Type B pancreatic cell (in vitro differentiated cells): ENCODE measurements at places on chromosomes 2 and 18. TPM values are rescaled to one million over a fixed set of nuclear protein-coding genes. Genes with fewer than 3 reads are reported as not detected.

Gene ELP2
- total RNA-seq, result 79.2 and 94.6 TPM in 2 replicates

Gene INHBB
- 4.9 and 7.5 TPM in 2 replicates for total RNA-seq

Gene ERCC3
- 43.4 and 52.9 TPM in 2 replicates for total RNA-seq

Gene ACKR3
- 43.6 and 44.6 TPM in 2 replicates for total RNA-seq

Gene EFR3B
- total RNA-seq, result 5.3 and 12.4 TPM in 2 replicates

Gene SERPINE2
- 23.0 and 37.4 TPM in 2 replicates for total RNA-seq

Gene C2orf80
- total RNA-seq, result not detected in 2 replicates

Gene MOCOS
- total RNA-seq, result 2.4 and 3.2 TPM in 2 replicates

Gene GRHL1
- total RNA-seq, result 37.4 and 120 TPM in 2 replicates

- DNase-seq, result no peak
Measured at GRCh38 chr2:162174746-162175145, 22.7 kb upstream of the GCG start.

DNA sequence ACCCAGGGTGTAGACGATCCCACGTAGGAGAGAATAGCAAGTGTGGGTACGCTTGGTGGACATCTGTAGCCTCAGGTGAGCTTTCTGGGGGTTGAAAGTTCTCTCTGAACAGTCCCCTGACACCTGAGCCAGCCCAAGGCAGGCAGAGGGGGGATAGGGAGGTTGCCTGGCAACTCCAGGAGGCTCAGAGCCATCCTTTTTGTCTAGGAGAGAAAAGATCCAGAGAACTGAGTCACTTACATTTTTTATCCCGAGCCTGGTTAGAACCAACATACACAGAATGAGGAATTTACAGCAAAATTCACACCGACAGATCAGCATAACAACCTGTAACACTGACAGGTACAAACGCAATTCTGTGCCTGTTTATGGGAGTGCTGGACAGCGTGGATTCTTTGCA, 113.2 kb downstream of the SH3BP4 start:
- DNase-seq, result no peak

GRCh38 chr2:40213619-40214018, 238.3 kb downstream of the SLC8A1 start:
- DNase-seq, result no peak

DNA sequence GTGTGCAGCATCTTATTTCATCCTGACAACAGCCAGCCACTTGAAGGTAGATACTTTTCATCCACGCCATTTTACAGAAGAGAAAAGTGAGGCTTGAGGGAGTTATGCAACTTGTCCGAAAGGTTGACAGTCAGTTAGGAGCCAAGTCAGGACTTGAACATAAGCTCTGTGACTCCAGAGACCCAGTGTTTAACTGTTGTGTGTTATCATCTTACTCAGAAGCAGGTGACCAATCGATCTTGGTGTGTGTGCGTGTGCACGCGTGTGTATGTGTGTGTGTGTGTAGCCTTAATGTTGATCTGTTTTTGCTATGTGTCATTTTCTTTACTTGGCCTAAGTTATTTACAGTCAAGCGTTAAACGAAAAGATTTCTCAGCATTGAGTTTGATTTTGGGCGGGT, 22.0 kb downstream of the DRC1 start:
- DNase-seq, result no peak

DNA sequence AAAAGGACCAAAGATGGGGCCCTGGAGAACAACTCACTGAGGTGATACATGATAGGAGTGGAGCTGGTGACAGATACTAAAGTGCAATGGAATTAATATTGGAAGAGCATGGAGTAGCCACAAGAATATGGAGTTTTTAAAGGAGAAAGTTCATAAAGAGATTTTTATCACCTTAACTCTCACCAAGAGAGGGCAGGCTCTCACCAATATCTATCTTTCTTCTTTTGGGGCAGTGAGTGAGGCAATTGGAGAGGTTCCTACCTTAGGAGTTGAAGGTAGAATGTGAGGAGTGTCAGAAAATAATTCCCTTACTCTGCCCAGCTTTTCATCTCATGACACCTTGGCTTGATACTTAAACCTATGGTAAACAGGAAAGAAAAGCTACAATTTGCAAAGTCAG, 233.7 kb upstream of the CWC22 start:
- no peak for DNase-seq

DNA sequence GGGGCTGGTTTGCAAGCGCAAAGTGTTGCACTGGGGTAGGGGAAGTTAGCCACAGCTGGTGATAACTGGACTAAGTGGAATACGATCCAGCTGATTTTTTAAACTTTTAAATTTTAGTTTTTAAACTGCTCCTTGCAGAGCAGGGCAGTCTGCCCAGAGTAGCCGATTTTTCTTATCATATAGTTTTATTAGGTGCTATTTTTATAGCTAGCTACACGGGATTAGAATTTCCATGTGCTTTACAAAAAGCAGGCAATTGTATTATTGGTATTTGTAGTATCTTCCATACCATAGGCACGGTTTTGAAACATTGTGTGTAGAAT, 9.6 kb downstream of the CPLX4 start:
- no peak for DNase-seq

GRCh38 chr2:8514796-8515758, 166.8 kb upstream of the ID2 start:
- DNase-seq, result no peak

- DNase-seq, result no peak
Measured at GRCh38 chr2:182554950-182555349, 128.1 kb upstream of the PDE1A start.

DNA sequence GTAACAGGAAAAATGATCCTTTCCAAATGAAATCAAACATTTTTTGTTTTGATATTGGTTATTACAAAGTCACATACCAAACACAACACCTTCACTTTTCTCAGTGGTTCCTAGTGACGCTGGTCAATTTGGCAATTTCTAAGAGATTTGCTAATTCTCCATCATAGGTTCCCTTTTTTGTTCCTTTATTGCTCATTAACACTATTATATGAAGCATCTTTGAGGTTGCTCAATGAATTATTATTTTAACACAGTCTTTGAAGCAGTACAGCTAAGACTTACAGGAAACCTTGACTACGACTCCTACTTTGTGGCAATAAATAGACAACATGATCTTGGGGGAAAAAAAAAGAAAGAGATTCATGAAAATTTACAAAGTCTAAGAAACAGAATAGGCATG, 152.2 kb upstream of the VRK2 start:
- DNase-seq, result no peak

DNA sequence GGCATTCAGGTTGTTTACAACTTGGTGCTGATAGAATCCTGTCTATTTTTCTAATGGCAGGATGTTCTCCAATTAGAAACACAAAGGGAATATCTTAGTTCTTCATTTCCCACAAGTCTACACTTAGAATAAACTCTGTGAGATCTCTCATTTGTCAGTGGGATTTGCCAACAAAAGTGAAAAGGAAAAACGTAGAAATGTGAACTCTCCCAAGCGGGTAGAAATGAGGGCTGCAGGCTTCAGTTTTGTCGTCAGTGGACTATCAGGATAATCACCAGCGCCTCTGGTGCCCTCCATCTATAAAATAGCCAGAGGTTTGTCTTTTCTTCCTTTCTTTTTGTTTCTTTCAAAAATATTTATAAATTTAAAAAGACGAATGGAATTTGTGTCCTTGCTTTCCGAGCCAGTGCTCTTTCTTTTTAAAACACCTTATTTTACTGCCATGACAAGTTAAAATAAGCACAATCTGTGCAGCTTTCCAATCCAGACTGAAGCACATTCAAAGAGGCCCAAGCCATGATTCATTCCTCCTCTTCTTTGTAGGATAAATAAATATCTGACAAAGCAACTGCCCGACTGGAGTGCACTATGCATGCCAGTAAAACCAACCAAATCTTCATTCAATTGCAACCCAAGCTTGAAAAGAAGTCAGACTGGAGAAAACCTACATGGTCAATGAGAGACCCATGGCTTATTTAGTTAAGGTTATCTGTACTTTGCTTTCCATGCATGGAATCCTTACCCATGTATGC, 185.8 kb downstream of the ANKRD44 start:
- no peak for DNase-seq

DNA sequence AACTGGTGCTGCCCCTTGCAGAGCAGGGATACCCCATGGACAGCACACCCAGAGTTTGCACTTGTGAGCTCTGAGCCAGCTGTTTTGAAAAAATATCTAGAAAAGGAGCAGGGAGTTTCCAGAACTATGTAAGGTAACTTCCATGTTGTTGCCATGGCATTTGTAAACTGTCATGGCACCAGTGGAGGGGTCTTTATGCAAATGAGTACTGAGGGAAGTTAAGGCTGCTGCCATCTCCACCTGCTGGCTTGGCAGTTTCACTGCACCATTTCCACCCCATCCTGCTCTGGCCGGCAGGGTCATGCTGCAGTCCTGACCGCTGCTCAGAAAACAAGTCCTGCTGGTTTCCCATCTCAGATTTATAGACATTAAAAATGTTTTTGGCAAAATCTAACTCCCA, 52.3 kb upstream of the SNTG2 start:
- no peak for DNase-seq

DNA sequence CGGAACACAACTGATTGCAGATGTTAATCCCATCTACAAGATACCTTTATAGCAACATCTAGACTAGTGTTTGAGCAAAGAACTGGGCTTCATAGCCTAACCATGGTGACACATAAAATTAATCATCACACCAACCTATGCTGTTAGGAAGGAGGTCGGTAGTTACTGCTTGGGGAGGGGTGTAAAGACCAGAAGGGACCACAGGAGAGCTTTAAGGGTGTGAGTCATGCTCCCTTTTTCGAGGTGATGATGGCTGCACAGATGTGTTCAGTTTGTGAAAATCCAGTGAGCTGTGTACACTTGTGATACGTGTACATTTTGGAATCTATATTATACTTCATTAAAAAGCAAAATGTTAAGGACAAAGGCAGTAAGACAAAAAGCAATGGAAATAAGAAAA, 4.6 kb upstream of the SEH1L start:
- no peak for DNase-seq

DNA sequence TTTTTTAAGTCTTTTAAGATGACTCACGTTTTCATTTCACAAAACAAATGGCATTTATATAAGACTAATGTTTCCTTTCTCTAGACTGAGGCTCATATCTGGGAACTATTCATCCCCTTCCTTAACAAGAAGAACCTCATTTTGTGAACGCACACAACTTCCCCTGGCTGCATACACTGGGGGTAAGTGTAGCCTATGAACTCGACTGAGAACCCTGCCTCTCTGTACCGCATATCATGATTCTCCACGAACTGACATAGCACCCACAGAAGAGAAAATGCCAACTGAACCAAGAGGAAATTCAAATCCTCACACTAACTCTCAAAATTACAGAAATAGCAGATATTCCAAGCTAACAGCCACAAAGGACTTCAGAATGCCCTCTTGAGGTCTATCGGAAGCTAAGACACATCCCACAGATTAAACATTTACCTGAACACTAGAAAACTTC, 236.7 kb downstream of the TCF4 start:
- no peak for DNase-seq

DNA sequence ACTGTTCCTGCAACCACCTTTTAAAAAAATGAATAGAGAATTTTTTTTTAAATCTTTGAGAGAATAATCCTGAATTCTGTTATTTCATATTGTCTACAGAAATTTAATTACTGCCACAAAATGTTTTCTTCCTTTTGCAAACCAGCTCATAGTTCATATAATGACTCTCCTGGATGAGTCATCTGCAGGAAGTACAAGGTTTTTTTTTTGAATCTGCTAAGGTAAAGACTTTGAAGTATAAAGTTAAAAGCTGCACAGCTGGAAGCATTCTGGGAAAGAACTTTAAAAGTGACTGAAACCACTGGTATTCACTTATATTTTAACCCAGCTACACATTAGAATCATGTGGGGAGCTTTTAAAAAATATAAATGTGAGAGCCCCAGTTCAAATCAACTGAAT, 25.4 kb downstream of the SESTD1 start:
- DNase-seq, result no peak

GRCh38 chr2:85806358-85807118, 52.7 kb downstream of the ATOH8 start:
- DNase-seq, result peak; percentile 32

GRCh38 chr2:237488295-237488694, 1.2 kb downstream of the MLPH start:
- no peak for DNase-seq

DNA sequence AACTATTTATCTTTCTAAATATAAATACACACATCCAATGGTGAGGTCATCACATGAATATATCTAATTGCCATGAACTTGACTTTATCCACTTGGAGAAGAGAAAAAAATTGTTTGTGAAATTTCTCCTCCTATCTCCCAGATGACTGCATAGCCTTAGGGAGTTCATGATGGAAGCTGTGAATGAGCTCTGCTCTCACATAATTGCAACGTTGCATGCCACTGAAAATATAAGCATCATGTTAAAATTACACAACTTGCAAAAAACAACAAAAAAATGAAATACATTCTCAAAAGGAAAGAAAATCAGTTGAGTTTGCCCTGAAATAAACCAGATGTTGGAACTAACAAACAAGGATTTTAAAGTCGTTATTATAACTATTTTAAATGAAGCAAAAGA, 50.6 kb upstream of the OSR1 start:
- no peak for DNase-seq

GRCh38 chr2:236969767-236970655, 115.7 kb upstream of the COPS8 start:
- DNase-seq, result no peak

DNA sequence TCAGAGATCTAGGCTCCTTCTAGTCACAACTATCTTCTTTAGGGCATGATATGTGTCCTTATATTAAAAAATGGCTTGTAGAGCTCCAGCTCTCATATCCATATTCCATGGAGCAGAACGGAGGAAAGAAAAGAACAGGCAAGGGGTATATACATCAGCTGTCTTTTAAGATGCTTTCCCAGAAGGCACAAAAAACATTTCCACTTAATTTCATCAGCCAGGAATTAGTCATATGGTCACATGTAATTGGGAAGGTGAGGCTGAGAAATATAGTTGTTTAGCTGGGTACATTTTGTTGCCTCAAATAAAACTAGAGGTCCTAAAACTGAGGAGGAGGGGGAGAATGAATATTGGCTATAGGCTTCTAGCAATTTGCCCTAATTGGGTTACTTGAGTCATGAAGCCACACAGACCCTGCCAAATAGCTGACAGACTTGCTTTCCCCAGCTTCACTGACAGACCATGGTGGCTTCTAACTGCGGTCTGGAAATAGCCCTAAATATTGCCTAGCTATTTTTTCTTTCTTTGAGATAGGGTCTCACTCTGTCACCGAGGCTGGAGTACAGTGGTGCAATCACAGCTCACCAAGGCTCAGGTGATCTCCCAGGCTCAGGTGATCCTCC, 20.0 kb downstream of the MAIP1 start:
- no peak for DNase-seq

DNA sequence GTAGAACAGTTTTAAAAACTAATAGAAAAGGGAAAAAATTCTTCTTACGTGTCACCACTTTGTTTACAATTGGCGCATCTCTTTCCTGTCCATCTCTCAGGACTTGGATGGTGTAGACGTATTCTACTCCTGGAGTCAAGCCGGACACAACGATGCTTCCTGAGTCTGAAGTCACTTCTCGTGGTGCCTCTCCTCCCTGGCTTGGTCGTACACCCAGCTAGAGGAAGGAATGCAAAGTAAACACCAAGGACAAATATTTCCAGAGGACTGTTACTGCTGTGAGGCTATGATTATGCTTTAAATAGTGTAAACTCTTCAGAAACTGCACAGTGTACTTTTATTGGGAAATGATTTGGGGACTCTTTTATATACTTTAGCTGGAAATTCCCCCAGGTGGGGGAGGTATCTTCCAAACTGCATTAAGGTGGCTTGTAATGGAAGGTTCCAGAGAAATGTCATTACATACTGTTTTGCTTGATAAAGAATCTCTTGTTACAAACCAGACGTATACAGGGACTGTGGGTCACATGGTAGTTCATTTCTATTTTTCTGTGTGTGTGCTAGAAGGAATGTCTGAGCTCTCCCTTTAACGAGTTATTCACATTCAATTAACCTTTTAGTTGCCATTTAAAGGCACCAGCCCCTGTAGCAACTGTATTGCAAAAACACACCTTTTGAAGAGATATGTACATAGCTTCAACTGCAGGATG, 38.1 kb downstream of the FN1 start:
- DNase-seq, result no peak
